Gastrocnemius medialis (tissue), 4 donors: ENCODE measurements at places on chromosomes 6 and 20. TPM values are rescaled to one million over a fixed set of nuclear protein-coding genes. Genes with fewer than 3 reads are reported as not detected.

GRCh38 chr6:151352410-151353396 lies 38.7 kb downstream of the ZBTB2 start:
- no peak for DNase-seq
- H3K4me1 ChIP-seq = no peaks in the 10 kb centered on the region
- H3K36me3 ChIP-seq = no peaks in the 10 kb centered on the region
- no peaks in the 10 kb centered on the region for H3K27me3 ChIP-seq
- H3K4me3 ChIP-seq = no peak overlapping the region

DNA sequence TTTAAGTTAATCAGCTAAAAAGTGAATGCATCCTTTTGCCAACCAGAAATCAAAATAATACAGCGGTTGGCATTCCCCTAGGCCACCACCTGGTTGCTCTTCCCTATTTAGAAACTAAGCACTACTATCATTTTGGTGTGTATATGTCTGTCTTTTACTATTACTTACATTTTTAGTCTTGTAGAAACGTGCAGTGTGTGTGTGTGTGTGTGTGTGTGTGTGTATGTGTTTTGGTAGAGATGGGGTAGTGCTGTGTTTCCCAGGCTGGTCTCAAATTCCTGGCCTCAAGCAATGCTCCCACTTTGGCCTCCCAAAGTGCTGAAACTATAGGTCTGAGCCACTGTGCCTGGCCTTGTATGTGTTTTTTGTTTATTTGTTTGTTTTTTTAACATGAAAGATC lies 27.4 kb downstream of the MYO6 start:
- no peak for DNase-seq
- no peaks in the 10 kb centered on the region for H3K27me3 ChIP-seq
- H3K36me3 ChIP-seq = no peaks in the 10 kb centered on the region
- H3K4me3 ChIP-seq = no peak overlapping the region
- H3K27ac ChIP-seq = no peak overlapping the region

GRCh38 chr6:163180874-163181541 lies 233.5 kb upstream of the QKI start:
- H3K4me1 ChIP-seq = peaks cover 31% of the 10 kb centered on the region
- no peaks in the 10 kb centered on the region for H3K27me3 ChIP-seq
- H3K4me3 ChIP-seq = peak overlapping the region; percentile 45
- peak overlapping the region; percentile 66 for H3K27ac ChIP-seq

DNA sequence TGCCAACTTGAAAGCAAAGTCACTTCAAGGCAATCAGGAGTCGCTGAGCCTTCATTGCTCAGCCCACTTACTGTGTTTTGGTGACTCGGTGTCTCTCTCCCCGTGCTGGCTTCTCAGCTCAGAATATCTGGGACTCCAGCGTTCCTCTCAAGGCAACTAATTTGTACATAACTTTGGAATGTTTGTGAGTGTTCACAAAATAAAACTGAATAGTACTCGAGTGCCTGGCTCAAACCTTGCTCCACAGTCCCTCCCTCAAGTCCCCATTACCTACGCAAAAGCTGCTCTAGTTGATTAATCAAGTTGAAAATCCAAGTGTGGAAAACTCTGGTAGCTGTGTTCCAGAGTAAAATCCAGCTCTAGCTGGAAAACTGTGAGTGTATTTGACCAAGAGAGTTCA lies 8.6 kb downstream of the IPCEF1 start:
- no peaks in the 10 kb centered on the region for H3K36me3 ChIP-seq
- no peak overlapping the region for H3K27ac ChIP-seq
- no peaks in the 10 kb centered on the region for H3K27me3 ChIP-seq
- no peak overlapping the region for H3K4me3 ChIP-seq
- no peaks in the 10 kb centered on the region for H3K4me1 ChIP-seq

DNA sequence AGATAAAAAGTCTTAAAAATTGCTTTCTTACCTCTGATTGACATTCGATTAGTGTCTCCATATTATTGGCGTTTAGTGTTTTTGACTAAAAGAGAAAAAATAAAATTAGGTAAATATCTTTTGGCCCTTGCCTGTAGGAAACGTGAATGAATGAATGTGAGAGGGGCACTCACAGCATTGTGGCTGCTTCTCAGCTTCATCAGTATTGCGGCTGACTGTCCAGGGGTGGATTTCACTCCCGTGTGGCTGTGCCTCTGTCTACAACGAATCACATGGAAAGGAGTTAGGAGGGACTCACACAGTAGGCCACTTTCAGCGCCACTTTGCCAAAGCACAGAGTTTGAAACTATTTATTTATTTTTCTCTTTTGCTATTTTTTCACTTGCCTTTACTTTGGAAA lies 844 bp downstream of the TAGAP start:
- no peaks in the 10 kb centered on the region for H3K36me3 ChIP-seq
- no peak overlapping the region for H3K4me3 ChIP-seq
- no peaks in the 10 kb centered on the region for H3K27me3 ChIP-seq
- H3K27ac ChIP-seq = no peak overlapping the region
- peaks cover 4% of the 10 kb centered on the region for H3K4me1 ChIP-seq

Gene PLCB4
- 3.9 TPM for total RNA-seq

- no peak overlapping the region for H3K4me3 ChIP-seq
- H3K27me3 ChIP-seq = no peaks in the 10 kb centered on the region
- H3K4me1 ChIP-seq = no peaks in the 10 kb centered on the region
Observed at GRCh38 chr20:37954626-37955025, 51.7 kb downstream of the VSTM2L start.

DNA sequence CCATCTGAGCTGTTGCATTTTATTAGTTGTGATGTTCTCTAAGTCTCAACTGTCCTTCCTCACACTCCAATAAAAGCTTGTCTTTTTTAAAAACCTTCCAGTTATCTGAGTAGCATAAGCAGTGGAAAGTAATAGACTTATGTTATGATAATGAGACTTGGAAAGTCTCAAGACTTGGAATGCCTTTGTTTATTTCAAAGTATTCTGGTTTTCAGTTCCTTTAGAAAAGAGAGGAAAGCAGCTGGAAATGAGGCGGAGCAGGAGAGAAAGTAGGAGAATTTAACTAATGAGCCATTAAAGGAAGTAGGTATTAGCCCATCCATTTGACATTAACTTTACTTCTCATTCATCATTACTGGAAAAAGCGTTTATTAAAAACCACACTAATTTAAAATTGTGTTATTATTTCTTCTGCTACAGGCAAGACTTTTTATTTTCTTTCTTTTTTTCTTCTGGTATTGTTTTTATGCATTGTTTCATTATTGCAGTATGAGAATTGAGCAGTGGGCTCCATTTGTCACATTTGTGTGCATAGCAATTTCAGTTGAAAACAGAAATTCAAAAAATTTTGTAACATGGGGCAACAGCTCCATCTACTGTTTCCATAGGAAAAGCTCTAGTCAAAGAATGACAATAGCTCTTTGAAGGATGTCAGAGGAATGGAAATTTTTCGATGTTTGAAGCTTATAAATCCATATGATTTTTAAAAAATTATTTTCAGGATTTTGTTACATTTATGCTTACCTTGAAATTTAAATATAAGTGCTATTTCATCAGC lies 194.8 kb downstream of the COL9A1 start:
- H3K4me1 ChIP-seq = no peaks in the 10 kb centered on the region
- H3K27ac ChIP-seq = no peak overlapping the region
- DNase-seq = no peak
- H3K4me3 ChIP-seq = no peak overlapping the region
- no peaks in the 10 kb centered on the region for H3K27me3 ChIP-seq
- H3K36me3 ChIP-seq = no peaks in the 10 kb centered on the region

- DNase-seq = no peak
- H3K4me3 ChIP-seq = no peak overlapping the region
- peak overlapping the region; percentile 79 for H3K27ac ChIP-seq
- peaks cover 30% of the 10 kb centered on the region for H3K4me1 ChIP-seq
- H3K36me3 ChIP-seq = no peaks in the 10 kb centered on the region
- no peaks in the 10 kb centered on the region for H3K27me3 ChIP-seq
Observed at GRCh38 chr20:50654904-50655303, 36.4 kb downstream of the RIPOR3 start.

GRCh38 chr6:783966-784735 lies 91.2 kb upstream of the EXOC2 start:
- H3K4me3 ChIP-seq = no peak overlapping the region
- H3K4me1 ChIP-seq = no peaks in the 10 kb centered on the region
- DNase-seq = no peak
- H3K27me3 ChIP-seq = no peaks in the 10 kb centered on the region

GRCh38 chr6:28008053-28008452 lies 51.0 kb downstream of the OR2B6 start:
- no peak for DNase-seq
- no peaks in the 10 kb centered on the region for H3K36me3 ChIP-seq
- H3K4me3 ChIP-seq = no peak overlapping the region

- no peak overlapping the region for H3K4me3 ChIP-seq
- H3K27ac ChIP-seq = no peak overlapping the region
- DNase-seq = no peak
- no peaks in the 10 kb centered on the region for H3K4me1 ChIP-seq
- no peaks in the 10 kb centered on the region for H3K36me3 ChIP-seq
- no peaks in the 10 kb centered on the region for H3K27me3 ChIP-seq
Observed at GRCh38 chr6:71248306-71248765, 40.3 kb upstream of the OGFRL1 start.

GRCh38 chr20:11429168-11429567 lies 488.5 kb upstream of the BTBD3 start:
- no peak overlapping the region for H3K4me3 ChIP-seq
- H3K36me3 ChIP-seq = no peaks in the 10 kb centered on the region
- no peak for DNase-seq
- no peaks in the 10 kb centered on the region for H3K4me1 ChIP-seq
- no peak overlapping the region for H3K27ac ChIP-seq
- no peaks in the 10 kb centered on the region for H3K27me3 ChIP-seq

GRCh38 chr6:15515660-15516375 lies 147.0 kb downstream of the DTNBP1 start:
- peaks cover 28% of the 10 kb centered on the region for H3K4me1 ChIP-seq
- H3K36me3 ChIP-seq = peaks cover 29% of the 10 kb centered on the region
- no peaks in the 10 kb centered on the region for H3K27me3 ChIP-seq
- DNase-seq = no peak
- H3K27ac ChIP-seq = peak overlapping the region; percentile 69
- H3K4me3 ChIP-seq = no peak overlapping the region

Gene MAP1LC3A
- total RNA-seq = 41.5 TPM

DNA sequence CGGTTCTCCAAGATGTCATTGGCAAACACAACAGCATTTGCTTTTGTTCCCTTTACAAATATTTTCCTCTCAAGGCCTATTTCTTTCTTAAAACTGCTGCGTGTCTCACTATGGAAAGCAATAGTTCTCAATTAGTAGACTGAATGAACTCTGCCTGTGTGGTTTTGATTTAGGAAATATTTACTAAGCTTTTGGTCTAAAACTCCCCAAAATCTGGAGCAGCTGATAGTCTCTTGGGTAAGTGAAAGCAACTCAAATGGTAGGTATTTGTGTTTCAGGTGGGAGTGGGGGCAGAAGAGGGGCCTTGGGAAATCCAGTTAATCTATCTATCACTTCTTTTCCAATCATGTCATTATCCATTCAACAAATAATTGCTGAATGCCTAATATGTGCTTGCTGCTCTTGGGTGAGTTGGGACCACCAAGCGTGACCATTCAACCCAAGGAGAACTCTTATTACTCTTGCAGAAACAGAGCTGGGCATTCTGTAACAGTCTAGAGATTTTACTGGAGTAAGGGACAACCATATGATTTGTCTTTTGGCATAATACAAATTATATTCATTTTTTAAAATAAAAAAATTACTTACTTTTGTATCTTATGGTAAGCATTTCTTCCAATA lies 33.2 kb upstream of the ADTRP start:
- H3K4me3 ChIP-seq = no peak overlapping the region
- H3K27me3 ChIP-seq = no peaks in the 10 kb centered on the region
- DNase-seq = no peak
- no peaks in the 10 kb centered on the region for H3K36me3 ChIP-seq

DNA sequence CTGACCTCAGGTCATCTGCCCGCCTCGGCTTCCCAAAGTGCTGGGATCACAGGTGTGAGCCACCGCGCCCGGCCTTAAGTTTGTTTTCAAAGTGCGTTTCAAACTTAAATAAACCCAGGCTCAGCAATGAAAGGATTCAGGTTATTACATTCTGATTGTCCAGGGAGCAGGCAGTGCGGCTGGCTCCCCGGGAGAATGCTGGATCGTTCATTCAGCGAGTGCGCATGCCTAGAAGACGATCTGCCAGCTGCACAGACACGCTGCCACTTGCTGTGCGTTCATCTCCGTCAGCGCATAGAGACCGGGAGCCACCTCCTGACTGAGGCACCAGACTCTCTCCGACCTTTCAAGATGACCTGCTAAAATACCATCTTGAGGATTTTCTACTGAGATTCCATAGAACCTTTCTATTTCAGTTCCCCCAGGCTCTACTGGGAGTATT lies 163.9 kb upstream of the ZNF217 start:
- DNase-seq = no peak
- no peaks in the 10 kb centered on the region for H3K4me1 ChIP-seq
- no peak overlapping the region for H3K4me3 ChIP-seq

GRCh38 chr6:127436578-127437110 lies 22.5 kb downstream of the KIAA0408 start:
- no peak overlapping the region for H3K27ac ChIP-seq
- H3K27me3 ChIP-seq = no peaks in the 10 kb centered on the region
- no peak overlapping the region for H3K4me3 ChIP-seq
- DNase-seq = peak; percentile 45
- no peaks in the 10 kb centered on the region for H3K36me3 ChIP-seq
- H3K4me1 ChIP-seq = peaks cover 24% of the 10 kb centered on the region

GRCh38 chr6:107443608-107444267 lies 15.6 kb downstream of the PDSS2 start:
- peaks cover 5% of the 10 kb centered on the region for H3K4me1 ChIP-seq
- no peak overlapping the region for H3K4me3 ChIP-seq
- H3K27me3 ChIP-seq = no peaks in the 10 kb centered on the region

Gene PHACTR1
- total RNA-seq = 0.07 TPM

Gene PNPLA1
- total RNA-seq = not detected

DNA sequence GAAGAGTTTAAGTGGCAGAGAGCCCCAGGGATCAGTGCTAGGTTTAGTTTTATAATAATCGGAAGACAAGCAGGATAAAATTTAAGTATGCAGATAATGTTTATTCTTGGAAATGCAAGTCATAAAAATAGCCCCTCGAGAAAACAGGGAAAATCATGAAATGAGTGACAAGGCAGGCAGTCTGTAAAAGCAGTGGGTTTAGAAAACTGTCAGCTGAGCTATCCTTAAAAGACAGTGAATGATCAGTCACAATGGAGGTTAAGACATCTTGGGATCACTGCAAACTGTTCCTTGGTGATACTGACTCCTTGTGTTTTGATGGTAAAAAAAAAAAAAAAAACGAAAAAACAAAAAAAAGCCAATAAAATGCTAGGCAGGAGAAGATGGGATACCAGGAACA lies 61.3 kb upstream of the BCLAF1 start:
- no peak for DNase-seq
- H3K27ac ChIP-seq = no peak overlapping the region
- H3K27me3 ChIP-seq = no peaks in the 10 kb centered on the region
- no peak overlapping the region for H3K4me3 ChIP-seq
- no peaks in the 10 kb centered on the region for H3K4me1 ChIP-seq

Gene SLC17A2
- total RNA-seq = 0.11 TPM

GRCh38 chr6:52517502-52518278 lies 59.2 kb downstream of the TRAM2 start:
- DNase-seq = peak; percentile 89
- peak overlapping the region; percentile 81 for H3K27ac ChIP-seq
- no peaks in the 10 kb centered on the region for H3K36me3 ChIP-seq
- no peak overlapping the region for H3K4me3 ChIP-seq
- peaks cover 27% of the 10 kb centered on the region for H3K4me1 ChIP-seq

GRCh38 chr6:118980063-118980462 lies 45.1 kb upstream of the MCM9 start:
- H3K27ac ChIP-seq = no peak overlapping the region
- no peaks in the 10 kb centered on the region for H3K27me3 ChIP-seq
- DNase-seq = no peak
- no peaks in the 10 kb centered on the region for H3K36me3 ChIP-seq
- H3K4me3 ChIP-seq = no peak overlapping the region
- no peaks in the 10 kb centered on the region for H3K4me1 ChIP-seq
